ENCODE measurements at places on chromosomes 4 and X. TPM values are rescaled to one million over a fixed set of nuclear protein-coding genes. Genes with fewer than 3 reads are reported as not detected.

DNA sequence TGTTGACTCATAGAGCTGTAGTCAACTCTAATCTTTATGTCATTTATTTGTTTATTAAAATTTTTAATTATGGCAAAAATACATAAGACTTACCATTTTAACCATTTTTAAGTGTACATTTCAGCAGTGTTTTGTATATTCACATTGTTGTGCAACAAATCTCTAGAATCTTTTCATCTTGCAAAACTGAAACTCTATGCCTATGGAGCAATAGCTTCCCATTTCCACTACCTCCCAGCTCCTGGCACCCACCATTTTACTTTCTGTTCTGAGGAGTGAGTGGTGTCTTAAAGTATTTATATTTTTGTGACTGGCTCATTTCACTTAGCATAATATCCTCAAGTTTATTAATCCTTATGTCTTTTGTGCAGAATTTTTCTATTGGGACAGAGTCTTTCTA, 181.0 kb downstream of the GPAT3 start:
- DNase-seq: no peak

DNA sequence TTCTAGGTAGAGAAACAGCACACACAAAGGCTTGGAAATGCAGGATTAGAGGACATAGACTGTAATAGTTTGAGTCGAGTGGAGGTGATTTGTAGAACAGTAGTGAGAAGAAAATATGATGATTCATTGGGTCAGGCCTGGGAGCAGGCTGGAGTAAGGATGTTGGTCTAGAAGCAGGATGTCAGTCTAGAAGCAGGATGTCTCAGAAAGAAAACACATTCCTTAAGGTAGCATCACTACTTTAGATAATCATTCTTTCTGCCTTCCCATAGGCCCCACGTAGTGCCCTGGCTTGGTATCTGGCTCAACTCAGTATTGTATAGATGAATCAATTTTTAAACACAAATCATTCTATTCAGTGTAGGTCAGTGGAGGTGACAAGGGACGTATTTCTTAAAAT, 11.2 kb upstream of the DACH2 start:
- peak; percentile 5 for DNase-seq

- no peak for DNase-seq
Measured at GRCh38 chr4:123127875-123128274, 205.5 kb upstream of the NUDT6 start.

- peak; percentile 52 for DNase-seq
Measured at GRCh38 chrX:43474321-43474720, 181.8 kb upstream of the MAOA start.

PAGE2B gene
- total RNA-seq: not detected

SULT1B1 gene
- 0.04 TPM for total RNA-seq

PRPS2 gene
- total RNA-seq: 73.9 TPM

PHKA2 gene
- 24.6 TPM for total RNA-seq

Measured in PC-3 (cell line).